ENCODE measurements at places on chromosomes 2 and 18.

- DNase-seq = no peak
These were observed 189.7 kb upstream of the REV1 start for GRCh38 chr2:99679518-99679917.

- no peak for DNase-seq
These were observed 4.7 kb upstream of the DNAJB2 start for GRCh38 chr2:219274361-219274921.

- DNase-seq = peak; percentile 76
These were observed 667 bp downstream of the TRIB2 start for GRCh38 chr2:12717191-12718014.

- no peak for DNase-seq
These were observed 303.3 kb downstream of the NCKAP5 start for GRCh38 chr2:133264989-133265401.

GRCh38 chr2:109206569-109207146 is 77.7 kb downstream of the SH3RF3 start:
- no peak for DNase-seq

- DNase-seq = no peak
These were observed 7.5 kb upstream of the ITPRIPL1 start for GRCh38 chr2:96317584-96317997.

- DNase-seq = no peak
These were observed 22.3 kb downstream of the DTNB start for GRCh38 chr2:25651066-25651465.

DNA sequence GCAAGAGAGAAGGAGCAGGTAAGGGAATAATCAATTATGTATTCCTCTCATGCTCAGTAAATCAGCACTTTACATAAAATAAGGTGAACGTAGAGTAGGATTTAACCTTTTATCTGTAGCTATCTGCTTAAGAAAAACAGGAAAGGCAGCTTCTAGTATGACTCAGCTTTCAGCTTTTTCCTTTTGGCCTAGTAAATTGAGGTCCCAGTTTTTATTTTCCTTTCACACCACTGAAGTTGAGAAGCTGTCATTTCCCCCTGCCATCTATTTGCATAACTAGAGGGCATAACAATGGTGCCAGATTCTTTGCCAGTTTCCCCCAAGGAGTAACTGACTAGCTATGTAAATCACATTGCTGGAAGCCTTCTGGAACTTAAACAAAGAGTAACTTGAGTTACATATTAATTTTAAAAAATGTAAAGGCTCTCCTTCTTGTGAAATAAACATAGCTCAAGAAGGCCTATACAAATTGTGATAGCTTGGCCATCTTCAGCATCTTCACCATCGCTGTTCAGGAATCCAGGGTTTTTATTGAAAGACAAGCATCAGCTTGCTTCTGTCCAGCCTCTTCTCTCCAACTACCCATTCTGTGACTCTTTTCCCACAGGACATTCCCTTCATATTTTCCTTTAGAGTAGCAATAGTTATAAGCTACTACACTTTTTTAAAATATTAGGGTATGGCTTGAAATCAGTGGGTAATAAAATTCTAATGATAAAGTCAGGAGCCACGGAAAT is 97.0 kb downstream of the KYNU start:
- no peak for DNase-seq

- no peak for DNase-seq
These were observed 643.6 kb upstream of the FAM98A start for GRCh38 chr2:34242763-34243123.

DNA sequence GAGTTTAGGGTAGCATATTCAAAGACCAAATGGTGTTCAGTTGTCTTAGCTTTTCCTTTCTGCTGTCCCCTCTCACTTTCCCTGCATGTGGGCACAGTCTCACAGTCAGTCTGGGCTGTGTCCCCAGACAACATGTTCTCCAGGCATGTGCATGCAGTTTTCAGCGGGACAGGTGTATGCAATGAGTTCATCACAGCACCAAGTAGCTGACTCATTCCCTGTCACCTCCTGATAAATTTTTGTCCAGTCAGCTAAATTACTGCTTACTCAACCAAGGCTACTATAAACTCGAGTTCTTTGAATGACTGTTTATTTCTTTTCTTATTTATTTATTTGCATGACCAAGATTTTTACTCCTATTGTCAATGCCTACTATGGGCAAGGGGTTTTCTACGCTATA is 148.8 kb upstream of the CDH19 start:
- DNase-seq = no peak

- no peak for DNase-seq
These were observed 68.5 kb upstream of the PID1 start for GRCh38 chr2:229339618-229340017.

DNA sequence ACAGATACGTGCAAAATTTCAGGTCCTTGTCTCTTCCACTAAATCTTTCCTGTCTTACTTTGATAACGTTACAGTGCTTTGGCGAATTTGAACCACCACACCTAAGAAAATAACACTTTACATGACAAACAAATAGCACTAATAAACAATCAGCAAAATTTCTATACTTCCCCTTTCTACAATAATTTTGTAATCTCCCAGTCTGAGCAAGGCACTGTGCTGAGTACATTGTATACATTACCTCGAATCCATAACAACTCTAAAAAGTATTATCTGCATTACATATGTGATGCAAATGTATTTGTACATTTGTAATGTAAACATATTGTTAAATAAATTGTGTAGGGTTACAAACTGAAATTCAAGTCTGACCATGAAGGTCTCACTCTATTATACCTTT is 49.9 kb downstream of the RTN4 start:
- DNase-seq = no peak

GRCh38 chr18:32980896-32981295 is 208.1 kb upstream of the KLHL14 start:
- no peak for DNase-seq

- no peak for DNase-seq
These were observed 67.7 kb downstream of the DPP4 start for GRCh38 chr2:162006337-162006736.

DNA sequence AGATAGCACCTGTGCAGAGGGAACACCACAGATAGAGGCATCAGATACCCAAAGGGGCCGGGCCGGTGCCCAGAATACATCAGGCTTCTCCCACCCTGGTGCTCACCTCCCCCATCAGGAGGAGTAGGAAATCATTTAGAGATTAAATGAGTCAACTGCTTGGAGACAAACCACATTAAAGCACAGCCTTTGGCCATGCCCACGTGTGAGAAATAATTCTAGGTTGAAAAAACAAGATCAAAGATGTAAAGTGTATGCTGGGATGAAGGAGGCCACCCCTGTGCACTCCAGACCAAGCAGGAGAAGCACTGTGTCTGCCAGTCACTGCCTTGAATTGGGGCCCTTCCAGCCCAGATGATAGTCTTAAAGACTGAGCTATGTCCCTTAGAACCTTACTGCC is 152.8 kb upstream of the ACAA2 start:
- DNase-seq = no peak

DNA sequence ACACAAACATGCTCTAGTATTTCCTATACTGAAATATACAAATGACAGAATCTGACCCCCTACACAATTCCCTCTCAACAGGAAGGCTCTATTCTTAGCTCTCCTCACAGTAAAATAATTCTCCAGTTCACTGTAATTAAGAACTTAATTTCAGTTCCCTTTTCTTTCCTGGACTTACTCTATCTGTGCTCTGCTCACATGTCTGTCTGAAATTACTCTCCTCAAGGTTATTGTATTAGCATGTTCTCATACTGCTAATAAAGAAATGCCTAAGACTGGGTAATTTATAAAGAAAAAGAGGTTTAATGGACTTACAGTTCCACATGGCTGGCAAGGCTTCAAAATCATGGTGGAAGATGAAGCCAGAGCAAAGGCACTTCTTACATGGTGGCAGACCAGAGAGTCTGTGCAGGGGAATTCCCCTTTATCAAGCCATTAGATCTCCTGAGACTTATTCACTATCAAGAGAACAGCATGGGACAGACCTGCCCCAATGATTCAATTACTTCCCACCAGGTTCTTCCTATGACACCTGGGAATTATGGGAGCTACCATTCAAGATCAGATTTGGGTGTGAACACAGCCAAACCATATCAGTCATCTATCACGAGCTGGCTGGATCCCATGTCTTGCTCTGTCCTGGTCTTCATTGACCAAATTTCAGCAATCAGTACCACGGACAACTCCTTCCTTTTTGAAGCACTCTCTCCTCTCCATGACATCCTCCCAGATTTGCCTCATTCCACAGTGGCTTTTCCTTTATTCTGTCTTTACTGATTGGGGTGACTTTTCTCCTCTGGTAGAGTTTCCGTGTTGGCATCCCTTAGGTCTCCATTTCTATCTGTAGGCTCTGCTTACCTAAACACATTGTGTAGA is 110.9 kb downstream of the GALR1 start:
- DNase-seq = no peak

GRCh38 chr18:75065251-75066000 is 143.5 kb downstream of the PTGR3 start:
- DNase-seq = no peak

- DNase-seq = no peak
These were observed 17.9 kb upstream of the IL18R1 start for GRCh38 chr2:102337481-102338386.

DNA sequence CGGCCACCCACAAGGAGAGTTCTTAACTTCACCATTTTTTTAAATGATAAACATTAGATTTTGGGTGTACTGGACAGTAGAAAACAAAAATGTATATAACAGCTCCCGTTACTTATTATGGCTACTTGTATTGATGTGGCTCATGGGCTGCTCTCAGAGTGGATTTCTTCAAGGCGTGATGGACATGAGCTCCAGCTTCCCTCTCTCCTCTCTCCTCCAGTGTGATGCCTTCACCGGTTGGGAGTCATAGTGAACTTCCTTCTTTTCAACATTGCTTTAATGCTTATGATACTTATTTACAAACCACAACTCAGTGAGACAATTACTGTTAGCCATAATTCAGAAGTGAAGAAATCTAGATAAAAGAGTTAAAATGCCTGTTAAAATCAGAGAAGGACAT is 515.2 kb downstream of the RNF144A start:
- no peak for DNase-seq
